ENCODE measurements at places on chromosomes 6 and 20.

- DNase-seq: no peak
These were observed 87.2 kb upstream of the RIN2 start for GRCh38 chr20:19670829-19671228.

DNA sequence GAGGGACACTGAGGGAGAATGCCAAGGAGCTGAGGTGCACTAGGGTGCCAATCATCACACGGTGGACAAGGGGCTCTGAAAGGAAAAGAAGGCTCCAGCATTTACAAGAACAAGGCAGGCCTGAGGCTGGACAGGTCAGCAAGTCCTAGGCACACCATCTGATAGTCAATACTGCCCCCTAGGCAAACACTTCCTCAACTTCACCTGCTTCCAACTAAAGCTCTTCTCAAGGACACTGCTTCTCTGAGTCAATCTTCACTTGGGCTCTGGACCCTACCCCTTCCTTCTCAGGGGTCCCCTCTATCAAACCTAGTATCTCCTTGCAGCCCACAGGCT lies 37.7 kb upstream of the SLC4A11 start:
- peak; percentile 5 for DNase-seq

- no peak for DNase-seq
These were observed 26.9 kb downstream of the POPDC3 start for GRCh38 chr6:105152880-105153279.

GRCh38 chr6:160974304-160974771 lies 17.2 kb upstream of the MAP3K4 start:
- peak; percentile 19 for DNase-seq

DNA sequence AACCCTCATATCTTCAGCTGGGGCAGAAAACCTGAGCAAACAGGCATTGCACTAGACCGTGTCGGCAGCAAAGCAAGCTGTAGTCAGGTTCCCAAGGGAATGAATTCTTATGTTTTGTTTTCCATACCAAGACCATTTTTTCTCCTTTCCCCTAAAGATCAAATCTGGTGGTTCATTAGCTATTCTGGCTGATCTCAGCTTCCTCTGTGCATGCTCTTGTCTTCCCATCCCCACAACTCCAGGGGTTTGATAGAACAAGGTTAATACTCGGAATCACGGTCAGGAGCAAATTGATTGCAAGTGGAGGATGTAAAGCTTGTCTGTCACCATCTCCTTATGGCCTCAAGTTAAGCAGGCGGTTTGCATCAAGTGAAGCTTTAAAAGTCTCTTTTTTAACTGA lies 778.8 kb downstream of the KIF16B start:
- DNase-seq: no peak

- DNase-seq: no peak
These were observed 62.9 kb downstream of the SCAND1 start for GRCh38 chr20:35891375-35891774.

DNA sequence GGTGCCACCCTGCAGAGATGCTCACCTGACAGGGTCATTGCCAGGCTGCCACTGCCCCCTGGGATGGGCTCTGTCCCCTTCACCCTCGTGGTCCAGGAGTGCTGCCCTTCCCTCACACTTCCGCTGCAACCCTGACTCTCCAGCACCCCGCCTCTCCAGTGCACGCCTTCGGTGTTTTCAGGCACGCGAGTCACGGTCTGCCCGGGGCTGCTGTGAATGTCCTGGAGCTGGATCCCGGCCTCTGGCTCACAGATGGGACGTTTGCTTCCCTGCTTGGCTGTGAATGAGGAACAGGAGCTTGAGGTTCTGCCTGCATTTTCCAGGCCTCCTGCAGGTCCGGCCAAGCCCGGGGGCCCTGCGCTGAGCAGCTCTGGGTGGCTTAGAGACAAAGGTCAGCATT lies 343.4 kb downstream of the SMOC2 start:
- DNase-seq: no peak

GRCh38 chr20:35757098-35757705 lies 14.6 kb upstream of the PHF20 start:
- DNase-seq: no peak
